ENCODE measurements at places on chromosomes 5 and 9. TPM values are rescaled to one million over a fixed set of nuclear protein-coding genes. Genes with fewer than 3 reads are reported as not detected.

GRCh38 chr9:7607421-7607820 is 192.2 kb downstream of the DMAC1 start:
- H3K27ac ChIP-seq, result no peak overlapping the region
- no peak for DNase-seq
- H3K36me3 ChIP-seq, result no peaks in the 10 kb centered on the region
- H3K27me3 ChIP-seq, result no peaks in the 10 kb centered on the region
- H3K4me3 ChIP-seq, result no peak overlapping the region

GRCh38 chr5:177100714-177101121 is 14.0 kb downstream of the FGFR4 start:
- no peaks in the 10 kb centered on the region for H3K36me3 ChIP-seq
- no peak overlapping the region for H3K27ac ChIP-seq
- H3K4me3 ChIP-seq, result no peak overlapping the region
- no peak for DNase-seq
- H3K4me1 ChIP-seq, result no peaks in the 10 kb centered on the region

The SLCO4C1 gene
- 2.2 TPM for total RNA-seq

The SHISAL2B gene
- 106 TPM for total RNA-seq

The ZNF879 gene
- total RNA-seq, result 6.6 TPM

The SLC25A2 gene
- 0.50 TPM for total RNA-seq

The WDR31 gene
- 3.4 TPM for total RNA-seq
